ENCODE measurements at places on chromosomes 7 and 10.

GRCh38 chr10:46025406-46025805 lies 5.0 kb downstream of the NCOA4 start:
- no peak for DNase-seq

- no peak for DNase-seq
Measured at GRCh38 chr7:88465600-88465999, 158.9 kb upstream of the STEAP4 start.

DNA sequence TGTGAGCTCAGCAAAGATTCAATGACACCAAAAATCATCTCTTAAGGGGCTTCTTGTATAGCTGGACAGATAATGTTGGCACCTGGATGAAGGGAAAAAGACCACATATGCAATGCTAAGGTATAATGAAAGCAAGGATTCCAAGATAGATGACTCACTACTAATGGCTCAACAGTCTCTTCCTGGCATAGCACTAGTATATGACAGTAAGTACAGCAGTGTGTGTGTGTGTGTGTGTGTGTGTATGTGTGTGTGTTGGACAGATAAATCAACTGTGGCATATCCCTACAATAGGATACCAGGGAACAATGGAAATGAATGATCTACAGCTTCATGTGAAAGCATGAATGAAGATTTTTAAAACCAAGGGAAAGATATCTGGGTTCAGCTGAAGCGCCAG lies 257.1 kb downstream of the SFMBT2 start:
- no peak for DNase-seq

DNA sequence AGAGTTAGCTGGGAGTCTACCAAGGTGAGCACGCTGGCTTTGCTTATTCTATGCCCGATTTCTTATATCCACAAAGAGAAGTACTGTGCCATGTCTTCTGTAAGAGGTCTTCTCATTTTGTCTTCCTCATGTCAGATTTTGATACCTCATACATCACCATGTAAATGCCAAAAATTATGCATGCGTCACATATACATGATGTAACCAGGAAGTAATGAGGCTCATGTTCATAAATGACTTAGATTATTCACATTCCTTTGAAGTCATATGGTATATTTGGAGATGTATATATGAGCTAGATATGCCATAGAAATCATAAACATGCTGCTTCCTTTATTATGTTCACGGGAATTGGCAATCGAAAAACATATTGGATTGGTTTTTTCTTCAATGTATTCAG lies 97.7 kb upstream of the CELF2 start:
- DNase-seq: no peak

DNA sequence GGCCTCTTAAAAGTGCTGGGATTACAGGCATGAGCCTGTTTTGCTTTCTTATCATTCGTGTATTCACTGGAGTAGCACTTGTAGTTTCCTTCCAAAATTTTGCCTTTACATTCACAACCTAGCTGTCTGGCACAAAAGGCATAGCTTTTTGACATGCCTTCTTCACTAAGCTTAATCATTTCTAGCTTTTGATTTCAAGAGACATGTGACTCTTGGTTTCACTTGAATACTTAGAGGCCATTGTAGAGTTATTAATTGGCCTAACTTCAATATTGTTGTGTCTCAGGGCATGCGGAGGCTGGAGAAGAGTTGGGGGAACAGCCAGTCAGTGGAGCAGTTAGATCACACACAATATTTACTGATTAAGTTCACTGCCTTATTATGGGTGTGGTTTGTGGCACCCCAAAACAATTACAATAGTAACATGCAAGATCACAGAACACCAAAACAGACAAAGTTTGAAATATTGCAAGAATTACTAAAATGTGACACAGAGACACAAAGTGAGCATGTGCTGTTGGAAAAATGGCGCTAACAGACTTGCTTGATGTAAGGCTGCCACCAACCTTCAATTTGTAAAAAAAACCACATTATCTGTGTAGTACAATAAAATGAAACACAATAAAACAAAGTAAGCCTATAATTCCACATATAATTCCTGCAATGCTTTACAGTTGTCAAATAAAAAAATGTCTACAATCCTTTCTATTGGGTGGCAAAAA lies 43.1 kb downstream of the BRAF start:
- no peak for DNase-seq

GRCh38 chr7:143485094-143485493 lies 7.4 kb downstream of the TAS2R41 start:
- no peak for DNase-seq

DNA sequence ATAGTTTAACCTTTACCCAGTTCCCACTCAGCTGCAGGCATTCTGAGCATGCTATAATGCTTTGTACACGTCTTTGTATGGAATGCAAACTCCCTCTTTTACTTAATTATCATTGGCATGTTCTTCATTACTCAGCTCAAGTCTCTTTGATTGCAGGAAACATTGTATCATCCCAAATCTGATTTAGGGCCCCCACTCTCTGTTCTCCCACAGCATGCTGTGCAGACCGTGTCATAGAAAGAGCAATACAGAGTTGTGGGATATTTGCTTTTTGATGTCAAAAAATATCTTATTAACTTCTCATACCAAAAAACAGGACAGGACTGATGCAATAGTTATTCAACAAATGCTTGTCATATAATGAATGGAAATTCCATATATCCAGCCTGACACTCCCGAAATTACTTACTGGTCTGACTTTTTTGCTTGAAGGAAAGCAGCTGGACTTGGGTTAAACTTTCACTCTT lies 1081.5 kb upstream of the C7orf33 start:
- DNase-seq: no peak

DNA sequence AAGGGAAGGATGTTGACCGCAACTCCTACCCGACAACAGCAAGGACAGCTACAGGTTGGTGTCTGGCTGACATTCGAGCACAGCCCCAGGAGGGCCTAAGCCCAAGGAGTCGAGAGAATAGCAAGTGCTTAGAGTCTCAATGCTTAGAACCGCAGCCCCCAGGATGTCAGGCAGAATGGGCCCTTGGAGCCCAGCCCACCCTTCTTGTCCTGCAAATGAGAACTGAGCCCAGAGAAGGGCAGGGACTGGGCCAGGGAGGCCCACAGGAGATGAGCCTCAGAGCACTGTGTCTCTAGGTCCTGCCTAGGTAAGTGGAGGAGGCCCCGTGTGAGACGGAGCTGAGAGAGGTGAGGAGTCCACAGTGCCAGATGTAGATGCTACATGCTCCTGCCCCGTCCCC lies 173.3 kb upstream of the ZMIZ1 start:
- no peak for DNase-seq

DNA sequence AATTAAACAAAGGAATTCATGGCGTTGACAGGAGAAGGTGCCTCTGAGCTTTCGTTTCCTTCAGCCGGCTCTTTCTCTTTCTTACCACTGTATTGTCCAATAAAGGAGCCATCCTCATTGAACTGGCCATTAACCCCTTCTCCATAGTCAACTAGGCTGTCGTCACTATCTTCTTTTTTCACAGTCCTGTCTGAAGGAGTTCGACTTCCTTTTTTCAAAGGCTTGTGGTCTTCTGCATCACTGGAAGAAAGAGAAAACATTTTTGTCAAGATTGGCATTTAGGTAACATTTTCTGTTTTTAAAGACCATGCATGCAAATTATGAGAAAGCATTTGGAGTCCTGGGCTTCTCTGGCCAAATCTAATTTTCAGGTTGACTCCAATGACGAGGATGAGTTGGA lies 19.7 kb upstream of the LAMB4 start:
- no peak for DNase-seq

DNA sequence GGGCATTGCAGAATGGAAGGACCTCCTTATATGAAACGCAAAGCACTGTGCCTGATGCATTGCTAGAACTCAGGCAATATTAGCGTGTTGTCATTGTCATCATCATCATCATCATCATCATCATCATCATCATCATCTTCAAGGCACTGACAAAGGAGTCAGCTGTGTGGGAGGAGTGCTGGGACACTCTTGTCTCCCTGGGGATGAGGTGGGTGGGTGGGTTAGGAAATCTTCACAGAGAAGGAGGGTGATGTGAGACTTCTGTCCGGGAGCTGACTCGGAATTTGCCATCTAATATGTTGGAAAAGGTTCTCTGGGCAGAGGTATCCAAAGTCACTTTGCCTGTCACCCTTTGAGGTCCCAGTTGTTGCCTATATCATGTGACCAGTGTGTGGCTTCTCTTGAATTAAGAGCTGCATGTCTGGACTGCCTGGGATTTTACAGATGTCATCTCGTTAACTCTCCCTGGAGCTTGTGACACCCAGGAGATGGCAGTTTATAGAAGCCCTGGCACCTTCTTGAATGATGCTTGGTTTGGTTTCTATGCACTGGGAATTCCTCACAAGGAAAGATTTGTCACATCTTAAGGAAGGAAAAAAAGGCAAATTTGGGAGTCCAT lies 7.1 kb downstream of the HTRA1 start:
- no peak for DNase-seq

DNA sequence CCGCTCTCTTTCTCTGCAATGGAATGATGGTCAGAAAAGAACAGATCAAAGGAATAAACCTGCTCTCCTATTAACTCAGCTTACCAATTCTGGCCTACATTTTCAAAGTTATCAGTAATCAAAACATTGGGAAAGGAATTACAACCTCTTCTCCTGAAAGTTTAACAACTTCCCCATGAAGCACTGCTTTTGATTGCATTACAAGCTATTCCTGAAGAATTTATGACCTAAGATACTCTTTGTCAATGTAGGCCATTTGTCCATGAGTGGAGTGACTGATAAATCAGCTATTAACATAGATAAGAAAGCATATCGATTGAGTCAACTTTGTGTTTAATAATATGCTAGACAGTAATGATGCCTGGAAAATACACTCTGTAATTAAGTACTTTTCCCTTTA lies 271.7 kb upstream of the C7orf33 start:
- no peak for DNase-seq

GRCh38 chr7:43844257-43844656 lies 25.1 kb downstream of the MRPS24 start:
- DNase-seq: no peak

GRCh38 chr10:132382231-132382922 lies 14.6 kb upstream of the PWWP2B start:
- no peak for DNase-seq

- no peak for DNase-seq
Measured at GRCh38 chr7:28983396-28984190, 25.5 kb upstream of the TRIL start.

GRCh38 chr7:78329001-78329655 lies 530.6 kb downstream of the PHTF2 start:
- no peak for DNase-seq

- no peak for DNase-seq
Measured at GRCh38 chr10:88745633-88746032, 14.2 kb upstream of the LIPN start.

GRCh38 chr10:133139551-133140065 lies 20.4 kb upstream of the KNDC1 start:
- no peak for DNase-seq

DNA sequence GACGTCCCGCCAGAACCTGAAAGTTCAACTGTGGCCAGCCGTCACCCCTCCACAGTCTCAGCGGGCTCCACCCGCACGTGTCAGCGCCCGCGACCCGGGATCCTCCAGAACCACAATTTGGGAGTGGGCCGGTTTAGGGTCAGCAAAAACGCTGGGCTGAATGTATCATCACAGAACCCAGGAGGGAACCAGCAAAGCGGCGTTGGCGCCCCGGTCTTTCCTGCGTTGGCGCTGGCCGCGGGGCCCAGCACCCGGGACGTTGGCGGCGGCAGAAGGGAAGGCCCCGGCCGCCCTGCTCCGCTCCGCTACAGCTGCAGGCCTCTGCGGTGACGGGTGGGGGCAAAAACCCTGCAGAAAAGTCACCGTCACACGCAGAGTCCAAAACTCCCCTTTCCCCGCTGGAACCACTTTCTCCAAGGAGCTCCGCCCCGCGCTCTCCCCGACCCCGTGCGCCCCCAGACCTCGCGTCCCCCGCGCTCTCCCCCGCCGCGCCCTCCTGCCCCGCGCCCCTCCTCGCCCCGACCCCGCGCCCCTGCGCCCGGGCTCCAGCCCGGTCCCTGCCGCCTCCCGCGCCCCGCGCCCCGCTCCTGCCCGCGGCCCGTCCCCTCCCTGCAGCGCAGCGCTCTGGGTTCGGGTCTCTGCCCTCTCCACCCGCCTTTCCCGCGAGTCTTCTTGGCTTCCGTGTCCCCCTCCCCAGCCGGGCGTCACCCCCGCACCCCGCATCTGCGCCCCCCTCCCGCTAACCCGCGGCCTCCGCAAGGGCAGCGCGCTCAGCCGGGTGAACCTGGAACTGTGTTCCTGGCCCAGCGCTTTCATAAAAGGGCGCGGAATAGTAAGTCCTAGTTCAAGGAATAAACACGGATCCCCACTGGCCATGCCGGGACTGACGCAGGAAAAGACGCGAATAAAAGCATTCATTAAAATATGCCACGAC lies 24.0 kb upstream of the RNF32 start:
- no peak for DNase-seq

DNA sequence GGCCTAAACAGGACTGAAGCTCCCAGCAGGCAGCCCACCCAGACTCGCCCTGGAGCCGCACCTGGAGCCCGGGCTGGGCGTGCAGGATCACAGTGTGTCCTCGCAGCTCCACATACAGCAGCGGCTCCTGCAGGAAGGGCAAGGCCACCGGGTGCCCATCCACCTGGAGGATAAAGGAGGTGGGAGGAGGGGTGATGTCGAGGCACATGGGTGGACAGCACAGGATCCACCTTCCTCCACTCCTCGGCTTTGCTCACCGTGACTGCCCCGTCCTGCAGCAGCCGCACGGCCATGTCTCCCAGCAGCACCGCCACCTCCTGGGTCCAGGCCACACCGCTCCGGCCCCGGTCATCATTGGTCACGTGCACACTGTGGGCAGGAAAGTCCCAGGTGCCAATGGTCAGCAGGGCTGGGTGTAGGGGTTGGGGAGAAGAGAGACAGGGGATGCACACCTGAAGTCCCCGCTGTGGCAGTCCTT lies 16.8 kb downstream of the ATP6V1F start:
- no peak for DNase-seq

- DNase-seq: no peak
Measured at GRCh38 chr7:36186359-36187121, 33.5 kb downstream of the EEPD1 start.

DNA sequence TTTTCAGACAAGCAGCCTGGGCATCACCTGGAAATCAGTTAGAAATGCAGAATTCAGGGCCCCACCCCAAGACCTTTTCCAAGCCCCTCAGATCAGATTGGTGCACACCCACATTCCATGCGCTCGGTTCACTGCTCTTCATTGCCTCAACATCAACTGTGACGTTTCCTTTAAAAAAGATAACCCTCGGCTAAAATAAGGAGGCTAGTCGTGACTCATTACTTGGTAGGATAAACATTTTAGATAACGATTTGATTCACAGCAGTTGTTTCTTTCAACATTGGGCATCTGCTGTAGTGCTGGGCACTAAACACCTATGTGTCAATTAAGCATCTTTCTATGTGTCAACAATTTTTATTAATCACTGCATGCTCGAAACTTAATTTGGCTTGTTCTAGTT lies 191.1 kb upstream of the LRGUK start:
- no peak for DNase-seq

Data from DMS153 (cell line).